ENCODE measurements at places on chromosomes 2 and 18.

- no peak for DNase-seq
These were observed 271.3 kb downstream of the KCNS3 start for GRCh38 chr2:18149660-18150246.

- no peak for DNase-seq
These were observed 62.4 kb downstream of the SPRED2 start for GRCh38 chr2:65369980-65370379.

DNA sequence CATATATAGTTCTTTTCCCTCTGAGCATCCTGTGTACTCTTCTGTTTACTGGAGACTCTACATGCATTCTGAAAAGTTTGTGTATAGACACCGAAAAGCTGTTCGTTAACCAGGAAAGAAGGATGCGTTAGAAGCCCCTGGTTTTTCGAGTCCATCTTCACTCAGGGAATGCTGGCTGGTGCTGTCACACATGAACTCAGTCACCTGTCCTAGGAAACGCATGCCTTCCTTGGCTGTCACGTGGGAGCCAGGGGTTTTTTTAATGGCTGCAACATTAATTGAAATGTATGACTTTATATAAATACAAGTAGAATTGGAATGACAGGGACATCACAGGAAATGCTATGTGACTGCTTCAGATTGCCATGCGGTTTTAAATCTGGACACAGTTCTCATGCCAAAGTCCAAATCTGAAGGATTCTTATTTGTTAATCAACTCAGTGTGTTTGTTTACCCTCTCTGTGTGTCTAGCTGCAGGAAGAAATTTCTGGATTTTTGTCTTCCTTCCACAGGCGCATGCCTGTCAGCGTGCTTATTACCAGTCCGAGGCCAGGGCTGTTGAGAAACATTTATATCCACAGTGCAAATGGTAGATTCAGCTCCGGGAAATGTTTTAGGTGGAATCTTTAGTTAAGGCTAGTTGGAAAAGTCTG is 2.6 kb downstream of the RAMP1 start:
- DNase-seq = no peak

DNA sequence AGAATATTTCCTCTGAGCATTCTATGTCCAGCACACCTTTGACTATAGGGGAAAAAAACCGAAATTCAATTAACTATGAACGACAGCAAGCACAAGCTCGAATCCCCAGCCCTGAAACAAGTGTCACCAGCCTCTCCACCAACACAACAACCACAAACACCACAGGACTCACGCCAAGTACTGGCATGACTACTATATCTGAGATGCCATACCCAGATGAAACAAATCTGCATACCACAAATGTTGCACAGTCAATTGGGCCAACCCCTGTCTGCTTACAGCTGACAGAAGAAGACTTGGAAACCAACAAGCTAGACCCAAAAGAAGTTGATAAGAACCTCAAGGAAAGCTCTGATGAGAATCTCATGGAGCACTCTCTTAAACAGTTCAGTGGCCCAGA is 79.4 kb upstream of the FAM117B start:
- DNase-seq = no peak

GRCh38 chr2:147538088-147538487 is 306.7 kb upstream of the ACVR2A start:
- DNase-seq = no peak

- DNase-seq = no peak
These were observed 58.3 kb downstream of the BMPR2 start for GRCh38 chr2:202434472-202434871.

DNA sequence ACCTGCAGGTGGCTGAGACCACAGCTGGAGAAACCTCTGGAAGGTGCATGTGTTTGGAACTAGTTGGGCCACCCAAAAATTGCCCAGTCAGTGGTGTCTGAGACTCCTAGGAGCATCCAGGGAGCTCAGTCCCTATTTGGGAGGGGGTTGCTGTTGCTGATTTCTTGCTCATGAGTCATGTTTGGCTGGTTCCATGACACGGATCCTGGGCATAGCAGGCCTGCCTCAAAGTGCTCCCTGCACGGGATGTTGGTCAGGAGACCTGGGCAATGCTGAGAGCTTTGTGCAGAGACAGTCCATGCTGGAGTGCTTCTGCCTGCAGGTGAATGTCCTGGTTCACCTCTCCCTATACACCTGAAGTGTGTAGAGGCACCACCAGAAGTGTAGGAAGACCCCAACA is 194.2 kb downstream of the GLI2 start:
- no peak for DNase-seq

Measured in stimulated activated naive CD4-positive, alpha-beta T cell (primary cell).